G401 (cell line): ENCODE measurements at places on chromosomes 2 and 18.

GRCh38 chr2:86280191-86280667, 57.2 kb downstream of the REEP1 start:
- DNase-seq, result no peak

DNA sequence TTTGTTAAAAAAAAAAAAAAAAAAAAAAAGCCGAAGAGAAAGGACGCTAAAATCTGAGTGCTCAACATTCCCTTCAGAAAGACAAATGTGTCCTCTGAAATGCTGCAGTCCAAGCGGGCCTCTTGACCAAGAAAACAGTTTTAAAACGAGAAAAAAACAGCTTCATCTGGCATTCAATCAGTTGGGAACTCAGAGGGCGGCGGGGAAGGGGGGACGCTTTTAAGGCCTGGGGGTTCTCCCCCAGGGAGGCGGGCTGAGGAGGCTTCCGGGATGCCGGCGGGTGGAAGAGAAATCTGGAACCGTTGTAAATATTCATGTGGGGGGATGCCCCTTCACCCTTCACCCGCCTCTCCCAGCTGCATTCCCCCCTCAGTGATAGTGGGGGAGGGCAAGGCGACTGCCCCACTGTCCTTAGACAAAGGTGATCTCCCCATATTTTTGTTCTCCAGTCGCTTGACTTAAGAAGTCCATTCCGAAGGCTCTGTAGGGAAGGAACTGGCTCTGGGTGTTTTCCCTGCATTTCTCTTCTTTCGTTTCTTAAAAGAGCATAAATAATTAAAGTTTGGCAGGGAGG, 3.3 kb upstream of the HOXD11 start:
- DNase-seq, result no peak

GRCh38 chr2:6326958-6327357, 538.7 kb downstream of the CMPK2 start:
- no peak for DNase-seq

DNA sequence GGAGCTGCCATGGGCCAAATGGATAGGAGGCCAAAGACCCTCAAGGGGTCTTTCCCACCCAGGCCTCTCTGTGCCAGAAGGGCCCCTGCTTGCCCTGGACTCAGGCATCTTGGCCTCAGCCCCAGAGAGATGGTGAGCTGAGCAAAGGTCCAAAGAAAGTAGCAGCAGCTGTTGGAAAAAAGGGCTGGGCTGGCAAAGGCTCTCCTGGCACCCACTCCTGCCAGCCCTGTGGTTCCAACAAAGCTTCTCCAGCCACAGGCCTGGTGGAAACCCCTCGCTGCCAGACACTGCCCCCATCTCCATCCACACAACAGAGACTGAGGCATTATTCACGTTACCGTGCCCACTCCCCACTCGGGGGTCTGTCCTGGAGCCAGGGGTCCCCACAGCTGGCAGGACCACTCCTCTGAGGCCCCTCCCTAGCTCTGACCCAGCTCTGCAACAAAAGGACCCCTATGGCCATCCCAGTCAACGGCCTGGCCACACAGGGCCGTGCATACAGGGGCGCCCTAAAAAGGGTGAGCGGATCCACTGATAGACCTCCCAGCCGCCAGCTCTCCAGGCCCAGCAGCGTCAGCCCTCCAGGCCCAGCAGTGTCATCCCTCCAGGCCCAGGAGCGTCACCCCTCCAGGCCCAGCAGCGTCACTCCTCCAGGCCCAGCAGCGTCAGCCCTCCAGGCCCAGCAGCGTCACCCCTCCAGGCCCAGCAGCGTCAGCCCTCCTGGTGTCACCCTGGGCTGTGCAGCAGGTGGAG, 10.1 kb downstream of the BIN1 start:
- DNase-seq, result no peak

DNA sequence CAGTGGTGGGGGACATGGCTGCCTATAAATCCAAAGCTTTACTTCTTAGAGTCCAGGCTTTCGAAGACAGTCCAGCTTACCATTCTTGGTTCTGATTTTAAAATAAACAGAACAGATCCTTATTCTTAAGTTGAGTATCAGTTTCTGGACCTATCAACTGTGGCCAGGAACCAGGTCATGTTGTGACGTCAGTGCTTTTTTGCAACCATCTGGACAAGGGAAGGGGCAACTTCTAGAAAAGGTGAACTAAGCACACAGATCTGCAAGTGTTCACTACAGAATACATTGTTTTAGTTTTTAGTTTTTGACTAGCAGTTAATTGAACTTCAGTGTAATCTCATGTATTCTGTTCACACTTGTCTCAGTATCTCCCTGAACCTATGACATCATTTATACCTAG, 326.0 kb upstream of the MGAT5 start:
- no peak for DNase-seq

- no peak for DNase-seq
Measured at GRCh38 chr18:22182884-22183697, 13.7 kb downstream of the GATA6 start.

- no peak for DNase-seq
Measured at GRCh38 chr2:1278861-1279260, 134.4 kb upstream of the TPO start.
